ENCODE measurements at places on chromosomes 7 and 10. TPM values are rescaled to one million over a fixed set of nuclear protein-coding genes. Genes with fewer than 3 reads are reported as not detected.

DNA sequence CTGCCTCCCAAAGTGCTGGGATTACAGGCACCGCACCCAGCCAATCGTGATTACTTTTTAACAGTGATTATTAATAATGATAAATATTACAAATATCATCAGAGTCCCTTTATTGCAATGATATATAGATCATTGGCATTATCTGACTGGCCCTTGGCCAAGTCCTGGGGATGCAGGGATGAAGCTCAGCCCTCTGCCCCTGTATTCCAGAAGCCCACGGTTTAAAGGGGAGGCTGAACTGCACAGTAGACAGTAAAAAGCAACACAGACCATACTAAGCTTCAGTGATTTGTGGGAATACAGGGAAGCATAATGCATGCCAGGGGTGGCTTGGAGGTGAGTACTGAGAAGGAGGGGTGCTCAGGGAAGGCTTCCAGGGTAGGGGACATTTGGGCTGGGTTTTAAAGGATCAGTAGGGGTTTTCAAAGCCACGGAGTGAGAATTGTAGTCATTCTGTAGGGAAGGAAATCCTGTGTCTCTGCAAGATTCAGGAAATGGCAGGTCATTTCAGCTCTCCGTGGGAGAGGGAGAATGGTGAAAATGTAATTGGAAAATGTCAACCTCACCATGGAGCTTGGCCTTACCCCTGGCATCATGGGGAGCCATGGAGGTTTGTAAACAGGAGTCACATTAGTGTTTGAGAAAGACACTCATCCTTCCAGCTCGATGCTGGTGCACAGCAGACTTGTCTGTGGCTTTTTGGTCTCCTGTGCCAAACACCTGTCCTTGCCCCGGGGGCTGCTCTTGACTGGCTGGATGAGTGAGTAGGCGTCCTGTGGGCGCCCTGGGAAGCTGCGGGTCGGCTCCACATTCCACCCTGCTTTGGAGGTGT, 8.8 kb downstream of the ADAMTS14 start:
- DNase-seq = no peak

DNA sequence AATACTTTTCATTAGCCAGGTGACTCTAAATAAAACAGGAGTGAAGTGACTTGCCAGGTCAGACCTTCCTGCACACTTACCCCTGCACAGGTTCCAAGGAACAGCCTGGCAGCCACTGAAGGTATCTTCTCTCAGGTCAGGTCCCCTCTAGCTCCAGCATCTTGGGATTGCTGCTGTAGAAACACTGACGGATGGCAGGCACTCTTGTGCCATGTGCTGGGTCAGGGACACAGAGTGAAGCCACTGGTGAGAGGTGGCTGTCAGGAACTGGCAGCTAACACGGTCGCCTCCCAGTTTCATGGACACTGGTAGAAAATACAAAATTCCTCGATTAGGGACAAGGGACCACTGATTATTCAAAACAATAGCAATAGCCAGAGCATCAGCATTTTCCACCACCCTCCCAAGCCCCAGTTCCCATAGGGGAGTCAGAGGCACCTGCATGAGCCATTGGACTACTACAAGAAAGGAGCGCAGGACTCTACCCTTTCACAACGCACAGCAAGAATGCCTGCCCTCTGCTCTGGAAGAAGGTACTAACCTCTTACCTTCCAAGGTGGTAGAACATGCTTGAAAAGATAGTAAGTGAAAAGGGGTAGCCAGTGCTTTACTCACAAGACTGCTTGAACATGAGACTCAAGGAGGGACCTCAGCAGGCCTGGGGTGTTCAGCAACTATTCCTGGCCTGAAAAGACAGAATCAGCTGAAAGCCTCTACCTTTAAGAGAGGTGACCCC, 5.1 kb upstream of the MYO1G start:
- DNase-seq = no peak

DNA sequence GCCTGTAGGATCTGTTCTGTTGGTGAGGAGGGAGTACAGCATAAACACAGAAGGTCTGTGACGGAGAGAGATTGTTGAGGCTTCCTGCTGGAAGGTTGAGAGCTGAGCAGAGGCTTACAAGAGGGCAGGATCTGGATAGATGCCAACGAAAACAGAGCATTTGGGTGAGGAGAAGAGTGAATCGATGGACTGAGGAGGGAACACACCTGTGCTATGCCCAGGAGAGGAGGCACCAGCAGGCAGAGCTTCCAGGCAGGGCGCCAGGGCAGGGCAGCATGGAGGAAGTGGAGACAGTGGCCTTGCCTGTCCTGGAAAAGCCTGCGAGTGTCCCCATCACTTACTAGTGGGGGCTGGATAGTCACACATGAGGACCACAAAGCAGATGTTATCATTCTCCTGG, 282.9 kb downstream of the PAXIP1 start:
- DNase-seq = no peak

DNA sequence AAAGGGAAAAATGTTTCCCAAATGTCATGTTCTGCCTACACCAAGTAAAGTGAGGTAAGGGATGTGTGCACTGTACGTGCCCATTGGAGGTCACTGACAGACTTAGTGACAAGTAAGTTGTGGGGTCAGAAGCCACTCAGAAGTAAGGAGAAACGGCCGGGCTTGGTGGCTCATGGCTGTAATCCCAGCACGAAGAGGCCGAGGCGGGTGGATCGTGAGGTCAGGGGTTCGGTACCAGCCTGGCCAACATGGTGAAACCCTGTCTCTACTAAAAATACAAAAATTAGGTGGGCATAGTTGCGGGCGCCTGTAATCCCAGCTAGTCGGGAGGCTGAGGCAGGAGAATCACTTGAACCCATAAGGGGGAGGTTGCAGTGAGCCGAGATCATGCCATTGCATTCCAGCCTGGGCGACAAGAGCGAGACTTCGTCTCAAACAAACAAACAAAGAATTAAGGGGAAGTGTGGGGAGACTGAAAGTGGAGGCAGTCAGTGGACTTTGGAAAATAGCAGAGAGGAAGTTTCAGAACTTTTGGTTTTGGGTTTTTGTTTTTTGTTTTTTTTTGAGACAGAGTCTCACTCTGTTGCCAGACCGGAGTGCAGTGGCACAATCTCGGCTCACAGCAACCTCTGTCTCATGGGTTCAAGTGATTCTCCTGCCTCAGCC, 114.8 kb downstream of the WDFY4 start:
- DNase-seq = no peak

GRCh38 chr10:70478191-70479164, at the start of gene PALD1:
Gene PALD1 (plus strand): TSS chr10:70478767. CDS start chr10:70525952, 47,185 bp downstream.
- DNase-seq = peak; percentile 80

DNA sequence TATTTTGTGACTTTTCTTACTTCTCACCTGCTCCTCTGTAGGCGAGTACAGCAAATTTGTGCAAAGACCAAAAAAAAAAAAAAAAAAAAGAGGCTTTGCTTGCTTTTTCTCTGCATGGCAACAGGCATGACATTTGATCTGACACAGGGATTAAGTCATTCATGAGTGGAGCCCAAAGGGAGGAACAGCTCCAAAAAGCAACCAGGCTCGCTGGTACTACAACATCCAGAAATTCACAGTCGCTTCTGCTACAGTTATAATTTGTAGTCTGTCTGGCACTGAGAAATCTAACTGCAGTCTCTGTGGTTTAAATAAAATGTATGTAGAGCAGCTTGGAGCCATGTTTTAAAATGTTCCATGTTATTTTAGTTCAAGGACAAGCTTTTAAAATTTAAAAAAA, 31.7 kb downstream of the MKX start:
- no peak for DNase-seq

DNA sequence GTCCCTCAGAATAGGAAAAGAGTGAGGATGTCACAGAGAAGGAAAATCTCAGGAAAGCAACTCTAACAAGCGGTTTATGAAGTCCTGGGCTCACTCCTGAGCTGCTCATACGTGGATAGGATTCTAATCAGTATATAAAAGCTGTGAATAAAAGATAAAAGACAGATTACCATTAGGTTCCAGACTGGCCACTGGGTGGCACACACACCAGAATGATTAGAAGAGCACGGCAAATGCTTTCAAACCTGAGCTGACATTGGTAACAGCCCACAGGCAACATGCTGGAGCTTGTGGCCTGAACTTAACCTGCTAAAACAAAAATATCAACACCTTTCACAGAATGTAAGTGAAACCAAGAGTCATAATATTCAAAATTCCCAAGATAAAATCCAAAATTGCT, 370.8 kb downstream of the GRID1 start:
- no peak for DNase-seq

The ASZ1 gene
- total RNA-seq = not detected

The RET gene
- 11.2 TPM for total RNA-seq

The PCDH15 gene
- total RNA-seq = 0.61 TPM

The MYOZ1 gene
- 1.5 TPM for total RNA-seq

Data from H9 (cell line).